Activated naive CD4-positive, alpha-beta T cell (primary cell): ENCODE measurements at places on chromosomes 12 and 14.
A peak's percentile ranks its signal among the peaks of the same experiment; 100 is the strongest.

DNA sequence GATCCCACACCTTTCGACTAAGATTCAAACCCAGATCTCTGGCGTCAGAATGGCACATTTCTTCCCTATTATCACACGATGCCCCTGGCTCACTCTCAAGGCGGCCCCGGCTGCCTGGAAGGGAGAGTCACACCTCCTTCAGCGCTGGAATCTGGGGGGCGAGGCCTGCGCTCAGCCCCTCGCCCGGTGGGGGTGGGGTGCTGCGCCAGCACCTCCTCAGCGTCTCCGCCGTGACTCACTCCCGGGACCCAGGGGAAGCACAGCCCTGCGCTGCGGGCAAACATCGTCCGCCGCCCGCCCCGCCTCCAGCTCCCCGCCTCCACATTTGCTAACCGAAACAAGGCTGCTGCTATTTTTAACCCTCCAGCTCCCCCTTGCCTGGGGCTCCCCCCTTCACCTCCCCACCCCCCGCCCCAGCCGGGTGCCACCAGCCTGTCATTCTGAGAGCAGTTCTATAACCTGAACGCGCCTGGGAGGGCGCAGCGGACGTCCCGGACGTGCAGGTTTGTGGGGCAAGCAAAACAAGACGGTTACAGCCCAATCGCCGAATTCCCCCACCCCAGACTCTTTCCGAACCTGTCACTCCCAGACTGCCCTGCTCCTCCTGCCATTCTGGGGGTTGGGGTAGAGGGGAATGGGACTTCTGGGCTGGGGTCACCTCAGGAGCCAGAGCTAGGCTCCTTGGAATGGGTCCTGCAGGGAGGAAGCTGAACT is 6.7 kb downstream of the HDAC7 start:
- DNase-seq: peak; percentile 86

DNA sequence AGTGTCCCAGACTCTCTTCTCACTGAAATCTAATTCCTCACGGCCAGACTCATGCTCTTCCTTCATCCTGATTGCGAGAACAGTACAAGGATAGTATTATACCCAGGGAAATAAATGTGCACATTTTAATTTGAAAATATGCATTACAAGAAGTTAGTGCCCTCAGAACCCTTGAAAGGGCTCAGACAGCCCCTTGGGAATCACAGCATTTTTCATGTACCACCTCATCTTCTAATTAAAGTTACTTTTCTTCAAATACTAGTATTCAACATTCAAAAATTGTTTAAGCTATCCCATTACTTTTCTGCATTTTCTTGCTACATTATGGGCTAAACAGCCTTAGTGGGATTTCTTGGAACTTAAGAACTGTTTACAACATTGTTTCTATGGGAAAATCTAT is 1.7 kb upstream of the APPL2 start:
- DNase-seq: no peak

DNA sequence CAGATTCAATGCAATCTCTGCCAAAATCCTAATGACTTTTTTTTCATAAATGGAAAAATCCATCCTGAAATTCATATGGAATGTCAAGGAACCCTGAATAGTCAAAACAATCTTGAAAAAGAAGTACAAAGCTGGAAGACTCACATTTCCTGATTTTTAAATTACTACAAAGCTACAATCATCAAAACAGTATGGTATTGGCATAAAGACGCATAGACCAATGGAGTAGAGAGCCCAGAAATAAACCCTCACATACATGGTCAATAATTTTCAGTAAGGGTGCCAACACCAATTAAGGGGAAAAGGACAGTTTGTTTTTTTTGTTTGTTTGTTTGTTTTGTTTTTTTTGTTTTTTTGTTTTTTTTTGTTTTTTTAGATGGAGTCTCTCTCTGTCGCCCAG is 4.6 kb upstream of the RD3L start:
- no peak for DNase-seq

DNA sequence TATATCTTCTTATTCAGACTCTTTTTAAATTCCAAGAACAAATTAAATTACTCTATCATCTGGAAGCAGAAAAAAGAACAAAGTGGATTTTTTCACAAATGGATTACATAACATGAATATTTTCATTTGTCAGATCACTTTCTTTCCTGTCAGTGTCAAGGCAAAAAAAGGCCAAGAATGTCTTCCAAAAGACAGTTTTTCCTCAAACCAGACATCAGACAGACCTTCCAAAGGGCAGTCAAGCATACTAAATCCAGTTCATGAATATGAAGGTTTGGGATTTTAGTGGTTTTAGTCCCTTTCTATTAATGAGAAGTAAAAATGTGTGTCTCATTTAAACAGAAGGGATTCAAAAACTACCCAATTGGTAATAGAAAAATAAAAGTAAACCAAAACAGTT is 336.0 kb downstream of the CEP128 start:
- no peak for DNase-seq

DNA sequence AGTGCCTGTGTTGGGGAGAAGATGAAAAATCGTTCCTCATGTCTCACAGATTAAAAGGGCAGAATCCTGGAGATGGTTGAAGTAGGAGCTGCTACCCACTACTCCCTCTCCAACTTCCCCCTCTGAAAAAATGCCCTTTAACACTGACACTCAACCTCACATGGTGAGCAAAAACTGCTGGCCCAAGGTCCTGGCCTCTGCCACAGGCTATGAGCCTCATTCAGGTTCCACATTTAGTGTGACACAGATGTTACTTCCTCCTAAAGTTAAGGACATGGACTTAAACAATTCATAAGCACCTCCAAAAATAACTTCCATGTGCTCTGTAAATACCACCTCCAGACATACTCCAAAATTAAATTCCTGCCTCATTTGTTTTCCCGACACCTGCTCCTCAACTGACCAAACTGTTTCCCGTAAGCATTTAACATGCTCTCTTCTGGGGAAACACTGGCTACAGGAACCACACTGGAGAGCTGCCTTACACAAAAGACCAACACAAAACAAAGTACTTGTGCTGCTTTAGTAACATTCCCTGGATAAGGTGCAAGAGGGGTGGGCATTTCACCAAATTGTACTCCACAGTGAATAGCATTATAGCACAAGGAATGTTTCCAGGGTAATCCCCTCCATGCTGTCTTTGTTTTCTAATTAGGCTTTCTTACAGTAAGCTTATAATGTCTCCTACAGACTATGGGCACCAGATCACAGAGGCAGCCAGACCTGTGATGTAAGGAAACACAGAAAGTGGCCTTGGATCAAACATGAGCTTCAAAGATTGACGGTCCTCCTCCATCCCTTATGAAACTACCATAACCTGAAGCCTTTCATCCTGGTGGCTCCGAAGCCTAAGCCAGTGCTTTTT is 57.0 kb downstream of the PHLDA1 start:
- DNase-seq: no peak

GRCh38 chr12:30908722-30909348 is 17.7 kb upstream of the TSPAN11 start:
- DNase-seq: no peak

- DNase-seq: no peak
These were observed 7.0 kb upstream of the RPS26 start for GRCh38 chr12:56034586-56035332.

DNA sequence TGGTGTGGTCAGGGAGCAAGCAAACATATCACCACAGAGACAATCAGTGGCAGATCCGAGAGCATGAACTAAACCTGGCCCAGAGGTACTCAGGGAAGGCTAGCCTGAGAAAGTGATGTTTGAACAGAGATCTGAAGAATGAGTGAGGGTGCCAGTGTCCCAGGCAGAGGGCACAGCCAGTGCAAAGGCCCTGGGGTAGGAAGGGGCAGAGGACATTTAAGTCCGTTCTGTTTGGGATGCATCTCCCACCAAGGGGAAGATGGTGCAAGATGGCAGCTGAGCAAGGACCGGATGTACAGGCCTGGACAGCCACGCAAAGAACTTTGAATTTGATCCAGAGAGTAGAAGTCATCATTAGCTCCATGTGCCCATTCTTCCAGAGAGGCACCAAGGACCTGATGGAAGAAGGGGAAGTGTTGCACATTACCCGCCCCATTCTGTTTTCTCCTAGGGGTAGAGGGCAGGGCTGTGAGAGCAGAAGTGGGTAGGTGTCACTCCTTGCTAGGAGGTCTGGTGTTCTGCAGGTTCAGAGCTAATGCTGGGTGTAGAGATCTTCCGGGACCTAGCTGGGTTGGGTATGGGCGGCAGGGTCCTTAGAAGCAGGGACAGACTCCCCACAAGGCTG is 3.9 kb downstream of the DTX1 start:
- no peak for DNase-seq

DNA sequence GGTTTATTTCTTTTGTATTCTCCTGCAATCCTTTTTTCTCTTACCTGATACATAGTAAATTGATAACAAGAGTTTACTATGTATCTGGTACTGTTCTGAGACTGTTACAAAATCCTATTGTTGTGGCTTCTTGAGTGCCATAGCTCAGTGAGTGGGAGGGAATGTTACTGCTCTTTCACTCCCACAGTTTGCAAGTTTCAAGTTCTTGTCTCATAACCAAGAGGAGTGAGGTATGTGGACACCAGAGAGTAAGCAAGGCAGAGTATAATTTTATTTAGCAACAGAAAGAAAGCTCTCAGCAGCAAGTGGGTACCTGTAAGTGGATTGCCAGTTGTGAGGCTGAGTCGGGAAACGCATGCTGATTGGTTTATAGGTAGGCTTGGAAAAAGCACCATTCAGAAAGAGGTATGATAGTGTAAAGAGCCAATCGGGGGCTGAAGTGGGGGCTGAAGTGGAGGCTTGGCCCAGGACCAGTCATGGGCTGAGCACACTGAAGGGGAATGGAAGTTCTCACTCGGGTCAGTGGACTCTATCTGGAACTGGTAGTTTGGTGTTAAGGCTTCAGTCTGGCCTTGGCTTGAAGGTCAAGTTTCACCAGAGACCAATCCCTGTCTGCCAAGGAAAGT is 850.8 kb downstream of the TMTC2 start:
- no peak for DNase-seq

GRCh38 chr12:119691202-119691810 is 23.4 kb downstream of the PRKAB1 start:
- DNase-seq: no peak

DNA sequence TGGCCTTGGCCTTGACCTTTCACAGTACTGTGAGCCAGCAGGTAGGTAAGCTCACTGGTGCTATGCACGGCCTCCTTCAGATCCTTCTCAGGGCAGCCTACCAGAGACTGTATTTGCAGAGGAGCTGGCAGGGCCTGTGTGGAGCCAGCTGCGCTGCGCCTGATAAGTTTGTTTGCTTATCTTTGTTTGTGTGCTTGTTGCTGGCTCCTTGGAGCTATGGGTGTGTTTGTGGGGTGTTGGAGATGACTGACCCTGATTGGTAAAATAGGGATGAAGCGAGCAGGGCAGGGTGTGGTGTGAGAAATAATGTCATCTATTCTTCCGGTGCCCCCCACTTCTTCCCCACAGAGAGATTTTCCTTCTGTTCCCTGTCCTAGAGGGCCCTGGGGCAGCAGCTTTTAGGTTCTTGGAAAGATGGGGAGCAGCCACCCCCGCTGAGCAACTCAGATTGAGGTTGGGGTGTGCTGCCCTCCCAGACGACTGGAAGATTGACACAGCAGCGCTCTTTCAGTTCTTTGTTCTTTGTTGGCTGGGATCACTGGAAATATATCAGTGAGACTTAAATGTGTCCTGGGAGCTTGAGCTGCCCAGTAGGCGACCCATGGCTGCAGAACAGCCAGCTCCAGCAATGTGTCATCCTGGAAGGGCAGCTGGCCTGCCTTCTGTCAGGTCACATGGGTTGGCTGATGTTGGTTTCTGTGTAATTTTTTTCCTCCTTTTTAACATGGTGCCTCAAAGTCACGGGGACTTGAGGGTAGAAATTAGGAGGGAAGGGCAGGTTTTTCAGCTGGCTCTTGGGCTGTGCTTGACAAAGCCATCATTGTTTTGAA is 19.6 kb downstream of the MLXIP start:
- no peak for DNase-seq

DNA sequence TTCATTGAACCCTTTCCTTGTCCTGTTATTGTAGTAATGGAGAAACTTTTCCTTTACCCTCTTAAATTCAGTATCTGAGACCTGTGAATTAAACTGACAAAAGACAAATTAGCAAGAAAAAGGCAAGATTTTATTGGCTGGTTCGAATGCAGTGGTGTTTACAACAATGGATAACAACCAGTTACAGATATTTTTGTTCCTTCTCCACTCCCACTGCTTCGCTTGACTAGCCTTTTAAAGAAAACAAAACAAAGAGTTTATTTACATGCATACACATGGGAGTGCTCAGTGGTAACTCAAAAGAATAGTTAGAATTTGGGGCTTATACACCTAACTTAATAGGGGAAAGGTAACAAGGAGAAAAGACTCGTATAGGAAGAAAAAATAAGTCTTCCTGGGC is 37.0 kb upstream of the HECTD1 start:
- DNase-seq: no peak

- DNase-seq: no peak
These were observed 8.3 kb downstream of the ADCK1 start for GRCh38 chr14:77808250-77808649.

DNA sequence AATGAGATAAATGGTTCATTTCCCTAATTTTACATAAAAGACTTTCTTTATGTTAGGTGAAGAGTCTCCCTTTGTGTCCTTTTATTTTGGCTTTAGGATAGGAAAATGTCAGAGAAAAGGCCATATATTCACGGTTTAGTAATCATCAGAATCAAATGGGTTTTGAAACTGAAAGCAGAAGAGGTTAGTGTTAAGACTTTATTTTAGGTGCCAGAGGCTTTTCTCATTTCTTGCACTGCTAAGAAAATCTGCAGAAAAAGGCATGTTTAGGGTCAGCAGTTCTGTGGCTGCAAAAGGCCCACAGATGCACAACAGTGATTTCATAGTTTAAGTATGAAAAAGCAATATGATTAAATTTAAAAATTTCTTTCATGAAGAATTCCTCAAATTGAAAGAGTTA is 80.4 kb upstream of the SINHCAF start:
- DNase-seq: no peak
